ENCODE measurements at places on chromosomes 2 and 18.

DNA sequence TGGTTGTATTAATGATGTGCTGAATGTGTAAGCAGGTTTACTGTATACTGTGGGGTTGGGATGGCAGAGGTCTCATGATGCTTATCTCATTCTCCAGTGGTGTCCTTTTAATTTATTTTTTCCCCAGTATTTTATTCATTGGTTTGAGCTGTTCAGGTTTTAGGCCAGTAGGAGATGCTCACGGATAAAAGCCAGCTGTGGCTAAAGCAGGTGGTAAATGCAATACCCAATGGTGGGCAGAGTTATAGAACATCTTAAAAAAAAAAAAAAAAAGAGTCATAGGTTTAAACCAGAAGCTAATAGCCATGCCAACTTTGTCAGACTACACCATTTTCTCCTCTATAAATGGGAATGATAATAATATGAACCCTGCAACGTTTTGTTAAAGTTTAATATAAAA, 57.8 kb upstream of the NEUROD1 start:
- DNase-seq = no peak

DNA sequence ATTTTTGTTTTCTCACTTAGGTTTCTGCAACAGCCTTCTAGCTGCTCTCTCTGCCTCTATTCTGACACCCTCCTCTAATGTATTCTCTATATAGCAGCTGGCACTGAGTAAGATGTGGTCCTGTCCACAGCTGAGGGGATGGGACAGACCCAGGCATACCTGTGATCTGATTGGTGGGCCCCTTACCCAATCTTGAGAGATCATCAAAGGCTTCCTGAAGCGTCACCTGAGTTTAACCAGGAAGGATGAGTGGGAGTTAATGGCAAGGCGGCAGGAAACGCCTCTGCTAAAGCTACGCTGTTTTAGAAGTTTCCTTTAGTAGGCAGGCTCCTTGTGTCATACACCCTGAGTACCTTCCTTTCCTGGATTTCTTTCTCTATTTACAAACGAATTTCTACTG, 5.7 kb upstream of the TET3 start:
- no peak for DNase-seq

DNA sequence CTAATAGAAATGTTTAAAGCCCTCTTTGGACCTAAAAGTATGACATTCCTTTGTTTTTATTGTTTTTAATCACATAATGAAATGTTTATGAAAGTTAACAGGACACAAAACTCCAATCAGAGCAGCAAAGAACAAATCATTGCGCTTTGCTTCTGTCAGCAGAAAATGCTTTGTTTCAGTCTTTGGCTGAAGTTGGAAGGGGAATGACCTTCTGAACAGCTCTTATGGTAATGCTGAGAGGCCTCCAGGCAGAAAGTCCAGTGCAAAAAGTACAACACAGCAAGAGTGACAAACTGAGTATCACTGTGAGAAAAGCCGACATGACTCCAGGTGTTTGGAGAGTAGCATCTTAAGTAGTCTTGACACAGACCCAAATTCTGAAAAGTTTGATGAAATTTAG, 147.7 kb upstream of the SP5 start:
- DNase-seq = no peak

- no peak for DNase-seq
Measured at GRCh38 chr2:223529696-223530095, 72.5 kb downstream of the SCG2 start.

DNA sequence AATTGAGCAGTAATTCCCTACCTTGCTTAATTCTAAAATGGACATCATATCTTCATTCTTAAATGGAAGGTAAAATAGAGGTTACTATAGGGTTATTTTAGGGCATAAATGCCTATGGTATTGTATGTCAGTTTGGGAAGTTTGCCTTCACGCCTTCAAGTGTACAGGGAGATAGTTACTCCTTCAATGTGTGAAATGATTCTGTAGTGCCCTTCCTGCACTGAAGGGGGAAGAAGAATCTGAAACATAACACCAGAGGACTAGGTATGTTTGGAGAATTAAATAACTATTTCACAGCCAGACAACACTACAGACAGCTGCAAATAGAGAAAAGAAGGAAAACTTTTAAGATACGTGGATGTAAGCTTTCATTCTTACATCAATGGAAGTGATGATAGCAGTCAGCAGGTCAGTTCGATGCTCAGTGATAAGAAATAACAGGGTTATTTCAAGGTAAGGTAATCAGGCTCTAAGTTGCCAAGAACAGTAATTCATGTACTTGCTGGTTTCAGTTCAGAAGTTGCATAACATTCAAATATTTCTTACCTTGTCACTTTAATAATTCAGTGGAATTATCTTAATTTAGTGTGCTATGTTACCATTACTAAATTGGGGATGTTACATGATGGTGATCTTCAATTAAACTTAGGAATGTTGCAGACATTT, 4.0 kb downstream of the PKP4 start:
- DNase-seq = no peak

GRCh38 chr2:236127010-236127409, 41.2 kb downstream of the GBX2 start:
- DNase-seq = no peak

GRCh38 chr2:10089565-10090190, 9.5 kb upstream of the CYS1 start:
- no peak for DNase-seq

DNA sequence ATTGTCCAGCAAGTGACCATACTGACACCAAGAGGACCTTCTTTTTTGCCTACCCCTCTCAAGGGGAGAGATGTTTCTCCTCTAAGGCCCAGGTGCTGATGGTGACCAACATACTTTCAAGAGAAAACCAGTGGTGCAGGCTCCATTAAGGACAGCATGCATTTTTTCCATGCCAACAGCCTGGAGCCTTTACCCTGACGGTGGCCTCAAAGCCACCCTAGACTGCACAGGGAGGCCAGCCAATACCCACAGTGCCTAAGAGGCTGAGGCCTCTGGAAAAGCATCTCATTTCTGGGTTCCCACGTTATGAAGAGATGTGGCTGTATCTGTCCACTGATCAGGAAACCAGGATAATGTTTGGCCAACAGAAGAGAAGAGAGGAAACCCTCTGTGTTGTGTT, 19.3 kb downstream of the SPRED2 start:
- DNase-seq = no peak

DNA sequence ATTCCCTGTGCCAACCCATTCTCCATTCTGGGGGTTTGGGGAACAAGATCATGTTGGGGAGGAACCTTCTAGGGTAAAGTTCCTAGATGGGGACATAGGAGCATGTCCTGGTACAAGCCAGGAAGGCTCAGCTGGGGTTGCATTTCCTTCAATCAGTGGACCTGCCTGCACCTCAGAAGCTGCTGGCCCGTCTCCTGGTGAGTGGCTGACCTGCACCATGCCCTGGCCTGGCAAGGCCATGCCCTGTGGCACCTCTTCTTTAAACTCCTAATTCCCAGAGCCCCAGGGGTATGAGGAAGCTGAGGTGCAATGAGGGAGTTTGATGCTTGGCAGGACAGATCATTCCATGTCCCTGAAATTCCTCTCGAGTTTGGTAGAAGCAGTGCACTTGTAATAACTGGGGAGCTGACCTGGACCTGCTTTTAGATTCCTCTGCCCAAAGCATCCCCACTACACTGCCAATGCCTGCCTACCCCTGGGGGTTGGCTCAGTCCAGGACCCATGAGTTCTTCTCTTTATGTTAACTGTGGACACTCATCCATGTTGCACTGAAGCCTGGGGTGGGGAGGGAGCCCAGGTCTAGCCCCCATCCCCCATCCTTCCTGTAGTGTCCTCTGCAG, 25.3 kb downstream of the MROH2A start:
- DNase-seq = no peak

DNA sequence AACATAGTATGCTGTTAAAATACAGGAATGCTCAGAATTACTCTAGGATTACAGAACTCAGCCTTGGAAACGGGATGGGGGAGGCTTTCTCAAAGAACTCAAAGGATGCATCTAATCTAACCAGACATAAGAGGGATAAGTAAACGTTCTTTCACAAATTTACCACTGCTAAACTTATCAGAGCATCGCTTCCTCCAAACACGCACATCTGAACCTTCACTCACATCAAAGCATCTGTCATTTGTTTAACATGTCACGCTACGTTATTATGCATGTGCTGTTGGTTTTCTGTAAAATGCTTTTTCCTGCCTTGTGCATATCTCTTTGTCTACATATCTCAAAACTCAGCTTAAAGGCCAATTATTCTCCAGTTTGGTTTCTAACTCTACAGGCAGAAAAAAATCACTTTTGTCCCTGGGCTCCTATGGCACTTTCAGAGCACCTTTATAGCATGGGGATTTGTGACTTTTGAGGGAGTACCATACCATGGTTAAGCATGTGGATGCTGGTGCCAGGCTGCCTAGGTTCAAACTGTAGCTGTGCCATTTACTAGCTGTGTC, 106.7 kb upstream of the FSHR start:
- DNase-seq = no peak

DNA sequence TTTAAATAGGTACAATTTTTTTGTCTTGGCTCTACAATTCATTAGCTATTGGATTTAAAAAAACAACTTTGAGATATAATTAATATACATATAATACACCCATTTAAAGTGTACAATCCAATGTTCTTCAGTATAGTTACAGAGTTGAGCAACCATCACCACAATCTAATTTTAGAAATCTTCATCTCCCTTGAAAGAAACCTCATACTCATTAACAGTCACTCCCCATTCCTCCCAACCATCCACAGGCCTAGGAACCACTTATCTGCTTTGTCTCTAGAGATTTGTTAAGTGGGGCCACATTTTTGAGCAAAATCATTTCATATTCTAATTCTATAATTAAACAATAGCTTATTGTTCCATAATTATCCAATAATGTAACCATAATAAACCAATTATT, 32.6 kb downstream of the MRPL33 start:
- no peak for DNase-seq

DNA sequence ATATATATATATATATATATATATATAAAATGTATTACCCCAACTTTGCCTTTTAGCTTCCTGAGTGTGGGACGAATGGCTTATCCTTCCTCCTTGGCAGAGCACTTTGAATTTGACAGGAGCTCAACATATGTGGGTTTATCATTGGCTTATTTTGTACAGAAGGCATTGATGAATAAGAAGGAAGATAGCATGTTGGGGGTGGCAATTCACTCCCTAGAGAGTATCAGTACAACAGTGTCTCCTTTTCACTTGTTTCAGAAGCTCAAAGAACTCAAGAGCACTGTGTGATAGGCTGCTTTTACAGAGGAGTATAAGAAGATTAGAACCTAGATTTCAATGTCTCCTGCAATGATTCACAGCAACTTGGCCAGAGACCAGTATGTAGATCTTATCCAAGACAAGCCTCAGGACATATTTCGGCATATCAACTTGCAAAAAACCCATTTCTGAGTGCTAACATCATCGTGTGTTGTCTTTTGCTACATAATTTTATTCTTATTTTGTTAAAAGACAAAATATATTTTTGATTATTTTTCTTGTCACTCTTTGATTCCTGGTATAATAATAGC, 345.8 kb downstream of the SOCS6 start:
- DNase-seq = no peak

DNA sequence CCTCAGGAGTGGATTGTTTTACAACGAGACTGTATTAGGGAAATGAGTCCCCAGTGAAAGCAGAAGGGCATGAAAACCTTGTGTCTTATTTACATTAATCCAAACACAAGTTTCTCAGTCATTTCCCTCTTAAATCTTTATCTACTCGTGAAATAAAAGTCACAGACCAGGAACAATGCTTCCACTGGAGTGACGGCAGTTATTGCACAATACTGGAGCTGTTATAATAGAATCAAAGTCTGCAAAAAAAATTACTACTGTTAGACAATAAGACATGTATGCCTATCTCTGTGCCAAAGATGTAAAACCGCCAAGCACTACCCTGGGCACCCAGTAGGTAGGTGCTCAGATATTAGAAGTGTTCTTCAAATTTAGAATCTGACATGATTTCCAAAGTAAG, 375.5 kb downstream of the ZNF521 start:
- DNase-seq = no peak

DNA sequence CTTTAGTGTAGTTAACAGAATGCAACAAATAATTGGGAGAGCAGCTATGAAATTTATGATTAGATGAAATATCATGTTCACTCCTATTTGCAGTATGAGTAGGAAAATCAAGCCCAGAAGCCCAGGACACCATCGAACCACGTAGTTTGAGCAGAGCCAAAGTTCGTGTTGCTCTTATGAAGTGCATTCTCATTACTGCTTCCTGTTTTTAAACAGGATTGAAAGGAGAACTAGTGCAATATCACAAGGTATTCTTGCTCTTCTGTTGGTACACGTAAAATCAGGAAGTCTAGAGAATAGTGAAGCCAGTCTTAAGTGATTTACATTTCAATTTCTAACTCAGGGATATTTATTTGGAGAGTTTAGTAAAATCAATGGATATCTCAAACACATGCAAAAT, 21.1 kb downstream of the ARHGAP15 start:
- no peak for DNase-seq

DNA sequence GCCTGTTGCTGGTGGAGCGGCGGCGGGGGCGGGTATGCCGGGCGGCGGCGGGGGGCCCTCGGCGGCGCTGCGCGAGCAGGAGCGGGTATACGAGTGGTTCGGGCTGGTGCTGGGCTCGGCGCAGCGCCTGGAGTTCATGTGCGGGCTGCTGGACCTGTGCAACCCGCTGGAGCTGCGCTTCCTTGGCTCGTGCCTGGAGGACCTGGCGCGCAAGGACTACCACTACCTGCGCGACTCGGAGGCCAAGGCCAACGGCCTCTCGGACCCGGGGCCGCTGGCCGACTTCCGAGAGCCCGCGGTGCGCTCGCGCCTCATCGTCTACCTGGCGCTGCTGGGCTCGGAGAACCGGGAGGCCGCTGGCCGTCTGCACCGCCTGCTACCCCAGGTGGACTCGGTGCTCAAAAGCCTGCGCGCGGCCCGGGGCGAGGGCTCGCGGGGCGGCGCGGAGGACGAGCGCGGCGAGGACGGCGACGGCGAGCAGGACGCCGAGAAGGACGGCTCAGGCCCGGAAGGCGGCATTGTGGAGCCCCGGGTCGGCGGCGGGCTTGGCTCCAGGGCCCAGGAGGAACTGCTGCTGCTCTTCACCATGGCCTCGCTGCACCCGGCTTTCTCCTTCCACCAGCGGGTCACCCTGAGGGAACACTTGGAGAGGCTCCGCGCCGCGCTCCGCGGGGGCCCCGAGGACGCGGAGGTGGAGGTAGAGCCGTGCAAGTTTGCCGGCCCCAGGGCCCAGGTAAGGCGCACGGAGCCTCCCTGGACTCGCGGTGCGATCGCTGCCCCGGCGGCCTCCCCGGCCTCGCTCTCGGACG, 1.0 kb downstream of the ZCCHC2 start:
- peak; percentile 10 for DNase-seq

DNA sequence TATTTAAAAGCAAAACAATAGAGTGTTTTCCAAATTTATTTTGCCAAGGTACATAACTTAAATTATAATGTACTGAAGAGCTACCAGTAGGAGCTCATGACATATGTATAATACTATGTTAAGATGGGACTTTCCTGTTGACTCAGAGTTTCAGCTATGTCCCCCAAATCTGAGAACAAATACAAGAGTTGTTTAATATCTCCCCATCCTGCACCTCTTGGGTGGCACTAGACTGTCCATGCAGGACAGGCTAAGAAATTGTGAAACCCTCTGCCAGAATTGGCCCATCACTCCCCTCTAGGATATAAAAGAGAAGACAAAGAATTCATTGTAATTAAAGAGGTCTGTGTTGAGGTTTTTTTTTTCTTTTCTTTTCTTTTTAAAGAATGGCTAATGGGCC, 21.7 kb upstream of the CTAGE1 start:
- no peak for DNase-seq
